Esophagus muscularis mucosa (tissue), 4 donors: ENCODE measurements at places on chromosomes 5 and 9. TPM values are rescaled to one million over a fixed set of nuclear protein-coding genes. Genes with fewer than 3 reads are reported as not detected.

DNA sequence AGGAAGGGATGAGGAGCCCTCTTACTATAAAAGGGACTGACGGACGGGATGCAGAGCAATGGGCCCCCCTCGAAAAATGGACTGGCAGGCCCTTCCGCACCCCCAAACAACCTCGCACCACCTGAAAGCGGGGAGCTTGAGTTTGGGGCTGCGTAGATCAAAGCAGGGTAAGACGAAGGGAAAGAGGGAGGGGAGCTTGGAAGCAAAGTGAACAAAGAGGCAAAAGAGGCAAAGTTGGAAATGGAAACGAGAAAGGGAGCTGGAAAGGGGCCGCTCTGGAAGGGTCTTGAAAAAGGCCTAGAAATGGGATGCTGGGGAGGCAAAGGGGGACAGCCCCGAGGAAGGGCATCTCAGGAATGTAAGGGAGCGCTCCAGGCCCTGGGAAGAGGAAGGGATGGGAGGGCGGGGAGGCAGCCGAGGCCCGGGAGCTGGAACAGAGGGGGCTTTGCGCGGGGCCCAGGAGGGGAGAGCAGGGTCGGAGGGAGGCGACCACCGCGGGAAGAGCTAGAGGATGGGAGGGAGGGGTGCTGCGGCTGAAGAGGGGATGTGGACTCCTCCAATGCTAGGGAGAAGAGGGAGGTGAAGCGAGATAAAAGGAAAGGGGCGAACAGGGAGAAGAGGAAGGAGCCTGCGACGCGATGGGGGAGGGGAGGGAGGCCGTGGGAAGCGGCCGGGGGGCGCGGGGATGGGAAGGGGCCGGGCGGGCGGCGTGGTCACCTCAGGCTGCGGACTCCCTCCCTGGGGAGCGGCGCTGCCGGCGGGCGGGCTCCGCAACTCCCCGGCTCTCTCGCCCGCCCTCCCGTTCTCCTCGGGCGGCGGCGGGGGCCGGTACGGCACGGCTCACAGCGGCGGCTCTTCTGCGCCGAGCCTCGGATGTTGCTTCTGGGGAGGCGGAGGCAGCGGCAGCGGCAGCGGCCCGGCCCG, 577 bp downstream of the RNF145 start:
- DNase-seq: no peak
- no peaks in the 10 kb centered on the region for H3K36me3 ChIP-seq
- peaks cover 45% of the 10 kb centered on the region for H3K4me1 ChIP-seq
- peak overlapping the region; percentile 95 for H3K27ac ChIP-seq

DNA sequence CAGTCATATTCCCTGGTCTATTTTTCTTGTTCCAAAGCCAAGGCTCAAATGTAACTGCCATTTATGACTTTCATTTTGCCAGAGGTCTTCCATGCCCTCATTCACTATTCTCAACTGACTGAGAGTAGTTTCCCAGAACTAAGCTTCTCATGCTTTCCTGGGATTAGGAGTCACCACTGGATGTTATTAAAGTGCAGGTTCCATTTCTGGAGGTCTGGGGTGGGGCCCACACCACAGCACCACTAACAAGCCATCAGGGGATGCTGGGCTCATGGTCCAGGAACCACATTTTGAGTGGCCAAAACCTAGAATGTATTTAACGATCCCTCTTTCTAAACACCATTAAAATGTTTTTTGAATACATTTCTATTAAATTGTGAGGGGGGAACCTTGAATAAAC, 677.6 kb downstream of the SEMA5A start:
- no peak overlapping the region for H3K4me3 ChIP-seq
- no peak overlapping the region for H3K27ac ChIP-seq
- H3K4me1 ChIP-seq: no peaks in the 10 kb centered on the region
- H3K36me3 ChIP-seq: no peaks in the 10 kb centered on the region

DNA sequence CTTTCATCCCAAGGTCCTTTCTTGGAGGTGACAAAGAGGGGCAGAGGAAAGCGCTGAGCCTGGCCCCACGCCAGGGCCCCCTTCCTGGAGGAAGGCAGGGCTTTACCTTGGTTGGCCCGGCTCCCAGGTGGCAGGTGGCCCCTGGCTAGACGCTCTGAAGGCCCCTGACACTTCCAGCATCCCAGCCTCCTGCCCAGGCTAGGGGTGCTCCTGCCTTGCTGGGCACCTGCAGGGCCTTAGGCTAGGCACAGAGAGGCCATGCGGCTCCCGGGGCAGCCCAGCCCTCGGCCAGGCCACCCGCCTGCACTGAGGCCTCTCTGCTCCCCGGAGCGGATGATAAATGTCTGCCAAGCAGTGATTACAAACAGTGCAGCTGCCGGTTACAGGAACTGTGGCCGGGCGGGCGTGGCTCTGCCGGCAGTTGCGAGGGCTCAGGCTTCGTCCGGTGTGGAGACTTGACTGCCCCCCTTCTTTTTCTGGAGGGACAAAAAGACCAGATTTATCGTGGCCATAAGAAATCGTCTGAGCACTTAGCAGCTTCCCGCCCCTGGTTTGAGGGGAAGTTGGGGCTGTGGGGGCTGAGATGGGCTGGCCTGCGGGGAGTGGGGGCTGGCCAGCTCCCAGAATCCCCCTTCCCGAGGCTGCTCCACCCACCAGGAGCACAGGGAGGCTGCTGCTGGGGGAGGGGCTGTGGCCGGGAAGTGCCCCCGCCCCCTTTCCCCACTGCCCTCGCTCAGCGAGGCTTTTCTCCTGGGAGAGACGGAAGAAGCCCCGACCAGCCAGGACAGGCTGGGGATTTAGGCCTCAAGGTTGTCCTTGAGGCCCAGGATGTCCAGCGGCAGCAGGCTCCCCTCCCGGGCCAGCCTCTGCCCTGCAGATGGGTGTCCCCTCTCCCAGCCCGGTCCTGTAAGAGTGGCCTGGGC, 31.6 kb upstream of the UBAC1 start:
- peak; percentile 97 for DNase-seq
- H3K36me3 ChIP-seq: no peaks in the 10 kb centered on the region
- H3K4me1 ChIP-seq: peaks cover 62% of the 10 kb centered on the region

DNA sequence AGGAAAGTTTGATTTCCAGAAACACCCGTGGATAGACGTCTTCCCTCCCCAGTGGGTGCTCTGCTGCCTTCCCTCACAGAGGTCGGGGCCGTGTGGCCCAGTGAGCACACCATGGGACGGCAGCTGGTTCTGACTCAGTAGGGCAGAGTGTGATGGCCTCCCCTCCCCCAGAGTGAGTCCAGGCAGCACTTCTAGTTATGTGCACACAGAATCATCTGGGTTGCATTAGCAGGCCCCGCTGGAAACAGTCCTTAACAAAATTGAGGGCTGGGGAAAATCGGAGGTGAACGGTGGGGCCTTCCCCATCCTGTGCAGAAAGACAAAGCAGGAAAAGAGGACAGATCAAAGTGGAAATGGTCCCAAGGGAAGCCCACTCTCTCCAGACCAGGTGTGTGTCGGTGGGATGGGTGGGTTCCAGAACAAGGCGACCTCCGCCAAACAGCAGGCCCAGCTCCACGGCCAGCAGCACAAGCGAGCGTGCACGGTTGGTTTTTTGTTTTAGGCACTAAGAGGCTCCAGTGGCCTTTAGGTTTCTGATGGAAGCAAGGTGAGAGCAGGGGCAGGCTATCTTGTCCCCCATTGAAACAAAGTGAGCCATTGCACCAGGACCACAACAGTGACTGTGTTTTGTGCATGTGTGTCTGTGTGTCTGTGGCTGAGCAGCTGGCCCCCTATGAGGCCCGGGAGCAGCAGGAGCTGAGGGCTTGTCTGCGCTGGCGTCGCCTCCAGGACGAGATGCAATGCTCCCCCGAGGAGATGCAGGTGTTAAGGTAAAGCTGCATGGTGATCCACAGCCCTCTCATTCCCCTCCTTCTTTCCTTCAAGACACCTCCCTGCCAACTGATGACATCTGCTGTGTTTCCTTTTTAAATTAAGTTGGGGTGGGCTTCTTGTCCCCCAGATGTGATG, 201.5 kb downstream of the AOPEP start:
- no peak for DNase-seq
- no peaks in the 10 kb centered on the region for H3K27me3 ChIP-seq
- peaks cover 20% of the 10 kb centered on the region for H3K4me1 ChIP-seq
- no peak overlapping the region for H3K4me3 ChIP-seq

DNA sequence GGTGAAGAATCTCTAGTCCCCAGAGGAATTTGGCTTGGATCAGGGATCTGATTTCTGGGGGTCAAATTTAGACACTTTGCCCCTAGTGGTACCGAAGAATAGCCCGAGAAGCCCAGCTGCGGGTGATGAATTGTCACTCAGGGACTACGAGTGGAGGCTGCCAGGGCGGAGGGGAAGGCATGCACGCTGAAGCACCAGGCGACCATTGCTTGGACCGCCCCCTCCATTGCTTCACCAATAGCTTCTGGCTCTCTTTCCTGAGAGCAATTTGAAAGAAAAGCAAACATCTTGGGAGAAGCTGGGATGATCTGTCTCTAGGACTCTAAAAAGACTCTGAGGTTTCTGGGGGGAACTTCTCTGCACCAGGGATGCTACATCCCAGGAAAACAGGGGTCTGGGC, 137.6 kb downstream of the CRB2 start:
- no peaks in the 10 kb centered on the region for H3K36me3 ChIP-seq
- no peak overlapping the region for H3K4me3 ChIP-seq
- no peaks in the 10 kb centered on the region for H3K27me3 ChIP-seq

The WHRN gene
- total RNA-seq: 9.1 TPM
